Psoas muscle (tissue), 8 donors: ENCODE measurements at places on chromosomes 3 and 15. TPM values are rescaled to one million over a fixed set of nuclear protein-coding genes. Genes with fewer than 3 reads are reported as not detected.

GRCh38 chr15:67691450-67691849 lies 133.9 kb upstream of the SKOR1 start:
- no peak for DNase-seq

- DNase-seq: no peak
Observed at GRCh38 chr3:67691207-67691606, 36.8 kb upstream of the SUCLG2 start.

- DNase-seq: no peak
Observed at GRCh38 chr3:99505200-99505599, 133.2 kb upstream of the COL8A1 start.

- no peak for DNase-seq
Observed at GRCh38 chr15:61499376-61499775, 270.3 kb upstream of the RORA start.

DNA sequence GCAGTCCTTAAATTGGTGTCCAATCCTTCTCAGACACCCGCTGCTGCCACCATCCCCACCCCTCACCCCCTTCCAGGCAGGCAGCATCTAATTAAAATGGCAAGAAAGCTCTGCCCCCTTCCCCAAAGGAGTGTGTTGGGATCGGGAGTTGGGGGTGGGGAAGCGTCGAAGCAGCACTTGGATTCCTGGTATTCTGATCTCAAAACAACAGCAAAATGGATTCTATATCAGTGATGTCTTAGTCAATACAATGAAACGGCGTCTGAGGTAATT lies 1.4 kb downstream of the TNIK start:
- no peak for DNase-seq

DNA sequence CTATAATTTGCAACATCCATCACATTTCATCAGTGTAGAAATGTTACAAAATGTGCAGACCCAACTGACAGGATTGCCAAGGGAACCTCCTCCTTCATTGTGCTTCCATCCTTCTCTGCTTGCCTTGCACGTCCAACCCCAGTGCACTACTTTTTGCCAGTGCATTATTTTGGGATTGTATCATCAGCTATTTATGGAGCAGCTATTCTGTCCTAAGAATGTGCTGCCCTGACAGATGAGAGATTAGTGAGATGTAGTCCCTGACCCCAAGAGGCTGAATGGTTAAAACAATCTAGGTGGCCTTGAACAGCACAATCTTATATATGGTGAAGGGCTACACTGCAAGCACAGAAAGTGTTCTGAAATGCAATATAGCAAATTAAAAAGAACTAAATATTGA lies 935.8 kb downstream of the IGSF11 start:
- no peak for DNase-seq

Gene FBXW12
- 0.01 TPM for polyA plus RNA-seq
